Stromal cell of bone marrow (primary cell): ENCODE measurements at places on chromosomes 16 and 17.

DNA sequence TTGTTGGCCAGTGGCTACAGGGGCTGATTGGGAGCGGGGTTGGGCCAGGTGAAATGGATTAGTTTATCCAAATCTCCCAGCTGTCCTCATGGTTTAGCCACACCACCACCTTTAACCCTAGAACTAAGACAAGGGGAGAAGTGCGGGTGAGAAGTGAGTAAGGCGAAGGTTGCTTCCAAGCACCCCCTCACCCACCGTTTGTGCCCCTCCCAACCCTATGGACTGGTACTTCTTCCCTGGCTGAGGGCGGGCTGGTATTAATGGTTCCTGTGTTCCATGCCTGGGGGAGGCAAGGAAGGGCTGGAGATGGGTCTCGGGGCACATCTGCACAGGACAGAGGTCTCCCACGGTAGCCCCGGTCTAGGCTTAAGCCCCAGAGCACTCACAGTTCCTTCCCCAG, 25.1 kb downstream of the NT5M start:
- no peak for DNase-seq

DNA sequence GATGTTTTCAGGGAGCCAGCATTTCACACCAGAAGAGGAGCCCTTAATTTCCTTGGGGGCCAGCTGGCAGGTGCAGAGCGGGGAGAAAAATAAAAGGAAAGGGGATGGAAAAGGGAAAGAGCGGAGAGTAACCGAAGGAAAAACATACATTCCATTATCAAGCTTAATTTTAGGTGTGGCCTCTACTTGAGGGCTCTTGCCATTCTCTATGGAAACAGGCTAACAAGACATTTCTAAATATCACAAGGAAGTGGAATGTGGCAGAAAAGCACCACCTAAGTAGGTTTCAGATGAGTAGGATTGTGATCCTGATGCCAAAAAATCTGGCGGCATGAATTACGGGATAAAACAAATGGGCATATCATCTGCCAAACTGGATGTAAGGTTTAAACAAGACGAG, 970 bp upstream of the DYNC1LI2 start:
- no peak for DNase-seq

DNA sequence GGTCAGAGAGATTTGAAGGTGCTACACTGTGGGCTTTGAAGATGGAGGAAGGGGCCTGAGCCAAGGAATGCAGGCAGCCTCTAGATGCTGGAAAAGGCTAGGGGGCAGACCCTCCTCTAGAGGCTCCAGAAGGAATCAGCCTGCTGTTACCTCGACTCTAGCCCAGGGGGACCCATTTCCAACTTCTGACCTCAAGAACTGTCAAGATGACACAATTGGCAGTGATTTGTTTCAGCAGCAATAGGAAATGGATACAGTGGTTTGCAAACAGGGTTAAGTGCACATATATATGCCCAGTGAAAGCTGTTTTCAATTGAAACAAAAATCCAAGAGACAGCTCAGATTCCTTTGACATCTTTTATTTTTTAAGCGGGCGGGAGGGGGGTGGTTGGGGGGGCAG, 3.7 kb upstream of the ZDHHC1 start:
- DNase-seq, result no peak

- no peak for DNase-seq
Measured at GRCh38 chr17:17780922-17781590, 55.7 kb downstream of the SREBF1 start.

- DNase-seq, result no peak
Measured at GRCh38 chr16:85065099-85065498, 37.5 kb downstream of the KIAA0513 start.

GRCh38 chr16:56517206-56517605, 2.6 kb downstream of the BBS2 start:
- no peak for DNase-seq

DNA sequence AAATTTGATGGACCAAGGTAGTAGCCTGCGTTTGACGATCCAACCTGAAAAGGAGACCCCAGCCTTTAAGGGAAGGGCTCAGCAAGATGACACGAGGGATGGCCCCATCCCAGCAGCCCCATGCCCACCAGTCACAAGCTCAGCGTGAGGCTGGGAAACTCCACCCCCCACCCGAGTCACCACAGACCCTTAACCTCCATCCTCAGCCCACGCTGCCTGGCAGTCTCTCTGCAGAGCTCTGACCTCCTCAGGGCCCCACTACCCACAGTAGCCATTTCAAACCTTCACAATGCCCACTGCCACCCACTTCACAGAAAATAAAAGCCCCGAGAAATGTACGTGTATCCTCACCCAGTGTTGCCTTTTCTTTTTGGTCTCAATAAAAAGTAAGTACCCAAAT, 18.7 kb downstream of the USP36 start:
- DNase-seq, result no peak

DNA sequence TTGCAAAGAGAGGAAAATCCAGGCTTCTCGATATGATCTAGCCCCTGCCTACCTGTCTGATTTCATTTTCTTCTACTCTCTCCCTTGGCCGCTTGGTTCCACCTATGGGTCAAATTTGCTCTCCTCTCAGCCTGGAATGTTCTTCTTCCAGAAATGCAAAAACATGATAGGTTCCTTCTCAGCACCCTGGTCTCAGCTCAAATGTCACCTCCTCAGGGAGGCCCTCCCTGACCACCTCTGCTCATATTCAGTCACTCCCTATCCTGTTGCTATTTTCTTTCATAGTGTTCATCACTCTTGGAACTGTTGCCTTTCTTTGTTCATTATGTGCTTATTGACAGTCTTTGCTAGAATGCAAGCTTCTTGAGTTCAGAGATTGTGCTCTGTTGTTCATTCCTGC, 208.6 kb downstream of the KATNIP start:
- no peak for DNase-seq

DNA sequence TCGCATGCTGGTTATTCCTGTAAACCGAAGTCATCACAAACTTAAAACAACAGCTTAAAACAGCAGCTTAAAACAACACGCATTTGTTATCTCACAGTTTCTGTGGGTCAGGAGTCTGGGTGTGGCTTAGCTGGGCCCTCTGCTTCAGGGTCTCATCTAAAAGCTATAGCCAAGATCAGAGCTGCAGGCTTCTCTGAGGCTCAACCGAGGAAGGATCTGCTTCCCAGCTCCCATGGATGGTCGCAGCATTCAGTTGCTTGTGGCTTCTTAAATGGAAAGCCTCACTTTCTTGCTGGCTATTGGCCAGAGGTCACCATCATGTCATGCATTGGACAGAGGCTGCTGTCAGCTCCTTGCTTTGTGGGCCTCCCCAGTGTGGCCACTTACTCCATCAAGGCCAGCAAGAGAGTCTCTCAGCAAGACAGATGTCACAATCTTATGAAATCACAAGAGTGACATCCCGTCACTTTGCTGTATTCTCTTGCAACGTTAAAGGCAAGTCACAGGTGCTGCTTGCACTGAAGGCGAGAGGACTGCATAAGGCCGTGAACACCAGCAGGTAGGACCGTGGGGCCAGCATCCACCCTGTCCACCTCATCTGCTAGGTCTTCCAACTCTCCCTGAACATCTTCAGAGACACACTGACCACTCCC, 117.9 kb upstream of the TNRC6C start:
- DNase-seq, result no peak

- no peak for DNase-seq
Measured at GRCh38 chr17:10072556-10073425, 125.6 kb downstream of the GAS7 start.

DNA sequence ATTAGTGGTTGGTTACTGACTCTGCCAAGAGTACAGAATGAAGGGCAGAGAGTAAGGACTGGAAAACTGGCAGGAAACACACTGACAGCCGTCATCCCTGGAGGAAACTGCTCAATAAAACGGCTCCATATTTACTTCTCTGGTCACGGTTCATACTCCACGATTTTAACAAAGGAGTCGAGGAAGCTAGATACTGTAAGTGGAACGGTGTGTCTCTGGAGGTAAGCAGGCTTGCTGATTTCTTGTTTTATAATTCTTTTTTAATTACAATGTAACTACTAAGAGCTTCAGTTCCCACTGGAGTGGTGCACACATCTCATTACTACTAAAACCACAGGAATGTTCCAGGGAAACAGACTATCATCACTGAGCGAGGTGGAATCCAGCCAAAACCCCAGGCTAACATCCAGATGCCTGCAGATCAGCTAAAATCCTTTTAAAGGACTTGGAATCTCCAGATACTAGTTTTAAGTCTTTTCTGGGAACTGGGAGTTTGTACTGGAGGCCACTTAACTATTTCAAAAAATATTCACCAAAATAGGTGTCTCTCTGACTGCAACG, 17.8 kb downstream of the SERPINF1 start:
- peak; percentile 92 for DNase-seq

GRCh38 chr17:10751563-10751962, 21.7 kb upstream of the TMEM220 start:
- DNase-seq, result no peak
